ENCODE measurements at places on chromosomes 6 and 20.

DNA sequence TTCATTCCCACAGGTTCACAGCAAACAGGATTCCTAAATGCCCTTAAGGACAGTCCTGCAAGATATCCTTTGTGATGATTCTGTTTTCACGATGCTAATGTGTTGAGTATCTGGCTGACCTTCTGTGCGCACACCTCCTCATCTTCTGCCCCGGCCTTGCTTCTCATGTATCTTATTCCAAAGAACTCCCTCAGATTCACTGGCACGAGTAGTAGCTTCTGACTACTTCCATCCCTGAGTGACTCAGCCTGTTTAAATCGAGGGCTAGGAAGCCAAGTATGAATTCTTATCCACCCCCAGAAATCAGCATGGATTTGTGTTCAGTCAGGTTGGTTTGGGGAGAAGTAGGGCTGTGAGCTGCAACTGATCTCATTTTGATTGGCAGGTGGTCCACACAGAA is 190.2 kb upstream of the SNX9 start:
- no peak for DNase-seq

DNA sequence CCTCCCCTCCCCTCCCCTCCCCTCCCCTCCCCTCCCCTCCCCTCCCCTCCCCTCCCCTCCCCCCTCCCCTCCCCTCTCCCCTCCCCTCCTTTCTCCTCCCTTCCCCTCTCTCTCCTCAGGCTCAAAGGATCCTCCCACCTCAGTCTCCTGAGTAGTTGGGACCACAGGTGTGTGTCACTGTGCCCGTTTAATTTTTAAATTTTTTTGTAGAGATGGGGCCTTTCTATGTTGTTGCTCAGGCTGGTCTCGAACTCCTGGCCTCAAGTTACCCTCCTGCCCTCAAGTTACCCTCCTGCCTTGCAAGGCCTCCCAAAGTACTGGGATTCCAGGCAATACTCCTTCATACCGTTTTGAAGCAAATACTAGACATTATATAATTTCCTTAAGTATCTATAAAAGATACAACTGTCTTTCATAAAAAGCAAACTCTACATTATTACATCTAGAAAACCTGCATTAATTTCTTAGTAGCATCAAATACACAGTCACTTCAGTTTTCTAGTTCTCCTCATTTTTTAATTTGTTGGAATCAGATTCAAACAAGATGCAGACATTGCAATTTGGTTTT is 39.8 kb downstream of the NCOA3 start:
- no peak for DNase-seq

DNA sequence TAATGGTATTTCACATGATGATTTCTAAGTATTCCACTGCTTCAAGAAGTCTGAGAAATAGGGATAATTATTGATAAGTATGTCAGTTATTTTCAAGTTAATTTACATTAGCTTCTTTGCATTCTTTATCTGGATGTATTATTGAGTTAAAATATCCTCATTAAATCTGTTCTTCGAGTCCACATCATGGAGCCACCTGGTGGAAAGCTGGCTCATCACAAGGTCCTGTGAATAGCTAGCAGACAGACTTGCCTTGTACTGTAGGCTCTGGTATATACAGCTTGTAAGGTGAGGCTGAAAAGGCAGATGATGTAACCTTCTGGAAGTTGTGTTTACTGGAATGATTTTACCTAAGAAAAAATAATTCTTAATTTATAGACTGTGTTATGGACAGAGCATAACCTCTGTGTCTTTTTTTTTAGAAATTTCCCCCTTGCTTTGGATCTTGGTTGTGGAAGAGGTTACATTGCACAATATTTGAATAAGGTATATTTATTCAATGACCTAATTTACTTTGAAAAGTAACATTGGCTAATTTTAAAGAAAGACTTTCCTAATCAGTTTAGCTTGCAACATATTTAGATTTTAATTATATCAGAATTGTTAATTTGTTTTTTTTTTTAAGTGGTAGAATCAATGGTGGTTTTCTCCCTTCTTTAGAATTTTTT is 3.5 kb downstream of the NDUFAF5 start:
- no peak for DNase-seq

GRCh38 chr6:40125680-40126394 is 191.6 kb upstream of the MOCS1 start:
- no peak for DNase-seq

DNA sequence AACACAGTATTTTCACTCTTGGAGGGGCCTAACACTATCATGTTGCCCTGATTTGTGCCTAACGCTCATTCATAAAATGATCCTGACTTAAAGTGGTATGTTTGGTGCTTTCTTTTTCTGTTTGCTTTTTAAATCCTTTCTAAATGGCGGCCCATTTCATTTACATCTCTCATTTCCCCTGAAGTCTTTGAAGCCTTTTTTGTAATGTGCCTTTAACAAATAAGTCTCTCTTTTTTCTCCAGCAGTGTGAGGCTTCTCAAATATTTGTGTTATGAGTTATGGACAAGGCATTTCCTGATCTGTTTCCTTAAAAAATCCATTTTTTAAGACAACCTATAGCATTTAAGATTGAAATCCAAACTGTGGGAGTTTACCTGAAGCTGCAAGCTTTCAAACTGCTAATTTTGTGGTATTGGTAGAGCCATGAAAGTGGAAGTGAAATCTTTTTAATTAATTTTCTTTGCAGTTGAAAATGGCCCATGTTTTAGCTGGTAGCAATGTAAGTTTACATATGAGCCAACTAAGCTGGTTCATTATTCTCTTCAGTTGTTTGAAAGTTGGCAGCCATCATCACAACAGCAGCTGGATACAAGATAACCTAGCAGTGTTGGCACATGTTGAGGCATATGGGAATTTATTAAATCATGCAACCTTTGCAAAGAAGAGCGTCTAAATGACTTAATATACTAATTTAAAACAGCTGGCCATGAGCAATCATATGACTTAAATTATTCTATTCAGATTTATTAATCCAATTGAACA is 469.7 kb downstream of the CDKAL1 start:
- no peak for DNase-seq

DNA sequence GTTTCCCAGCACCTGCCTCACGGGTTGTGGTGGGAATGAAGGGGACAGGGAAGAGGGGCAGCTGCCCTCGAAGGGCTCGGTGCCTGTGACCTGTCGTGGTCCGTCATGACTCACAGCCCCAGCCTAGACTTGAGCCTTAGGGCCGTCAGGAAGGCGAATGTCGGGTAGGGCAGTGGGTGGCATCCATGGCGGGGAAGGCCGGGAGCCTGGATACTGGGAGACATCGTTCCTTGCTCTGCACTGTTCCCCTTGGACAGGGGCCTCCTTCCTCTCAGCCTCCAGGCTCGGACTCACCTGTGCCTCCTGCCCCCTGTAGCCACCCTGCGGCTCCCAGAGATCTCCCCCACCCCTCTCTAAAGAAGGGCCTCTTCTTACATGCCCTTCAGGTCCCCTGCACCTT is 52.2 kb upstream of the APCDD1L start:
- no peak for DNase-seq

DNA sequence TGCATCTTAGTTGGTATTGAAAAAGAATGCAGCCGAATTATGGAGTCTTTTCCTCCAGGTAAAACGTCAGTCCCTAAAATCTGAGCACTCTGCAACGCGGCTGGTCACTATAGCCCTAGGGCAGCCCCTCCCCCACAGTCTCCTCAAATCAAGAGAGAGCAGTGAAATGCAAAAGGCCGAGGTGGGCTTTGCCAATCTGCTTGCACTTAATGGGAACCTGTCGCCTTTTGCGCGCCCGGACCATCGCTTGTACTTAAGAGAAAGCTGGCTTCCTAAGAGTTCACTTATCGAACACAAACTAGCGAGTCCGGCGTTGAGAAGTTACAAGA is 447 bp downstream of the MCM3 start:
- DNase-seq: peak; percentile 2

DNA sequence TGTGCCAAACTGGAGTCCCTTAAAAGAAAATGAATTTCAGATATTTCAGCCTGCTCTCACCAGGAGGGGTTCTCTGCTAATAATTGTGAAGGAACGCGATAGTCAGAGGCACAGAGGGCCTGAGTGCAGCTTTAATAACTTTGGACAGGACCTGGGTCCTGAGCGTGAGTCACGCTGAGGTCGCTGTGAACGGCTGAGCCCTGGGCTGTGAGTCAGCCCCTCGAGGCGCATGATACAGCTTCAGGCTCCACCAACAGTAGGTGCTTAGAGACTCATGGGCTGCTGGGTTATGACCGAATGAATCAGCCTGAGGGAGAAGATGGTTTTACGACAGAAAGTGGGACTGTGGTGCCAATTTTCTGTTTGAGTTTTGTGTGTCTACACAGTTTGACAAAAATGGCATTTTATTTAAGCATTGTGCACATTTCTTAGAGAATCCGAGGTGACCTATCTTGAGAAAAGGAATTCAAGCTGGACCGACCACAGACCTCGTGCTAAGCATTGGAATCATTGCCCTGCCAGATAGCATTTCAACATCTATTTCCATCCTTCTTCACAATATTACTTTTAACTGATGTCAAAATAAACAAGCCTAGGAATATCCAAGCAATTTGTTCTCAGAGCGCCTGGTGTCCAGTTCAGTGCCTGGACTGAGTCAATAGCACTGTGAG is 183.0 kb downstream of the THBS2 start:
- DNase-seq: no peak

- DNase-seq: no peak
These were observed 36.7 kb downstream of the CFAP61 start for GRCh38 chr20:20089018-20089417.

DNA sequence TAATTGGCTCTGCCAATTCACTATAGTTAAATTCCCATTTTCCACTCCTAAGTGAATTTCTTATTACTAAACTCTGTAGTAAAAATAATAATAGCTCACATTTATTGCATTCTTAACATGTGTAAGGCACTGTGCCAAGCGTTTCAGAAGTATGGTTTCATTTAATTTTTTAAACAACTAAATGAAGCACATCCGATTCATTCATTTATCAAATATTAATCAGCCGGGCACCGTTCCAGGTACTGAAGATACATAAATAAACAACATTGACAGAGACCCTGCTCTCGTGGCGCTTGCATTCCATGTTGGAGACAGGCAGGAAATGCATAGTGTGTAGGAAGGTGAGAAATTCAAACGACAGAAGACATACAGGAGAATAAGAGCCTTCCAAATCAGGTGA is 423.2 kb upstream of the JARID2 start:
- no peak for DNase-seq

DNA sequence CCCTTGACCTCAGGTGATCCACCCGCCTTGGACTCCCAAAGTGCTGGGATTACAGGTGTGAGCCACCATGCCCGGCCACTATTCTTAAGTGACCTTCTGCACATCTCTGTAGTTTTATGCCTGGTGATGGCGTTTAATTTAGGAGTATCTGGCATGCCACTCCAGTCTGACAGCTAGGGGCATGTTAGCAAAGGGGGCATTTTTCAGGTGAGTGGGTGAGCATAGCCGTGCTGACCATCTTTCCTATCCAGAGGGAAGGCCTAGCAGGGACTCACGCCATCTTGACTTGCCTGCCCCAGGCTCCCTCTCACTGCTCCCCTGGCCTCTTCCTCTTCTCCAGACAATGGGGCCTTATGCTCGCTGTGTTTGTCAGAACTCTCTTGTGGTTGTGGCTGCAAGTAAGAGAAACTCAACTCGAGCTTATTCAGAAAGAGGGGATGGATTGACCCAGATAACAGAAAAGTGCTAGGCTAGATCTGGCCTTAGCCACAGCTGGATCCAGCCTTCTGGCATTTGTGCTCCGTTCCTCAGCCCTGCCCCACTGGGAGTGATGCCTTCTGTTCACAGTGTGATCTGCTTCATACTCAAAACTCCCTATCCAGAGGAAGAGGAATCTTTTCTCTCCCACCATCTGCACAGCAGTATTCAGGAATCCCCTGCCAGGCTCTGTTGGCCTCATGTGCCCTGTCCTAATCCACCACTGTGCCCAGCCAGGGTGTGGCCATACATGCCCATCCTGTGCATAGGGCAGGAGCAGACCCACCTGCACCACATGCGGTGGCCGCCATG is 174.5 kb upstream of the AKAP12 start:
- no peak for DNase-seq

DNA sequence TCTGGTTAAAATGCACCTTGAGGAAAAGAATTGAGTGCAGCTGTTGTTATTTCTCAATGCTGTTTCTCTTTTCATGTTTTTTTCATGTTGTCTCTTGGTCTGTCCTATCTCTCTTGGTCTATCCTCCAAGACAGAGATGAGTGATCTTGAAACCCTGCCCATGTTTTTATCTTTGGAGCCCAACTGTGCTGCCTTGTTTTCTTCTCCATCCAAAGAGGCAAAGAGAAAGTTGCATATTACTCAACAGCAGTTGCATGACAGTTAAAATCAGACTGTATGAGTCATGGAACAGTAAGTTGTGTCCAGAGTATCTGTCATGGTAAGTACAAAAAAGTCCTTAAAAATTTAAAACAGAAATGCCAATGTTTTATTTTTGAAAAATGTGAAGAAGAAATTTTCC is 26.2 kb downstream of the BCAS1 start:
- no peak for DNase-seq

GRCh38 chr6:139376017-139376330 is 1.5 kb upstream of the CITED2 start:
- DNase-seq: no peak

- DNase-seq: no peak
These were observed at the start of gene DSE for GRCh38 chr6:116370760-116371119. TSS of gene DSE (plus strand) at chr6:116370947. CDS start at chr6:116399251, 28,304 bp downstream.

- DNase-seq: no peak
These were observed 78.9 kb downstream of the CRYBG1 start for GRCh38 chr6:106439459-106439858.

- DNase-seq: no peak
These were observed 246.9 kb downstream of the UBE3D start for GRCh38 chr6:82818727-82819126.

DNA sequence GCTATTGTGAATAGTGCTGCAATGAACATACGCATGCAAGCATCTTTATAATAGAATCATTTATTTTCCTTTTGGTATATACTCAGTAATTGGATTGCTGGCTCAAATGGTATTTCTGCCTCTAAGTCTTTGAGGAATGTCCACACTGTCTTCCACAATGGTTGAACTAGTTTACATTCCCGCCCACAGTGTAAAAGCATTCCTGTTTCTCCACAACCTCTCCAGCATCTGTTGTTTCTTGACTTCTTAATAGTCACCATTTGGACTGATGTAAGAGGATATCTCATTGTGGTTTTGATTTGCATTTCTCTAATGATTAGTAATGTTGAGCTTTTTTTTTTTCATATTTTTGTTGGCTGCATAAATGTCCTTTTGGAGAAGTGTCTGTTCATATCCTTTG is 208.7 kb downstream of the PHF3 start:
- DNase-seq: no peak

DNA sequence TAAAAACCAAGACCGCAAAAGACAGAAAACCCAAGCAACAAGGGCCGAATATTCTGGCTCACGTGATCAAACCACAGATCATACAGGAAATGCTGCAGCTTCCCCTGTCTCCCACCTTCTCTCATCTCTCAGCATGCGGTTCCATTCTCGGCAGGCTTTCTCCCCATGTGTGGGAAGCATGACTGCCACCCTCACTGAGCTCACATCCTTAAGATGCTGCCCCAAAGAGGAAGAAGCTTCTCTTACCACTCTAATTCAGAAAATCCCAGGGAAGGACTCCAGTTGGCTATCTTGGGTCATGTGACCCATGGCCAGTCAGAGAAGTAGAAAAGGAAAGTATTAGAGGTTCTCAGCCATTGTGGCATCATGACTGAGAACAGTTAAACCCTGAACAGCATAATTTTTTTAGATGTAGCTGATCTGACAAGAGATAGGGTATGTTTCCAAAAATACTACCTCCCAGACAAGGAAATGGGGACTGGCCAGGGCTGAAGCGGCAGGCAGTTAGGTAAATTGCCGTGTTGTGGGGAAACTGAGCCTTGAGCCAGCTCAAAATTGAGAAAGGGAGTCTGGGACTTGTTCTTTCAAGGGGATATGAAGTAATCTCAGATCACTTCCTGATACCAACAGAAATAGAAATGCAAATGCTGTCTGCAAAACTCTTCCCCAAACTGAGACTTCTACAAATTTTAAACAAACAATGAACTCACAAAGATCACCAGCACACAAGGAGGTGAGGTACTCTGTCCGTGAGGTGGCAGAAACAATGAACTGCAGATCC is 37.1 kb upstream of the GRM4 start:
- no peak for DNase-seq

Measured in NCI-H187 treated with DMSO at 0.1 percent for 48 hours (cell line).